ENCODE measurements at places on chromosomes 13 and 19. TPM values are rescaled to one million over a fixed set of nuclear protein-coding genes. Genes with fewer than 3 reads are reported as not detected.

NOTCH3 gene
- total RNA-seq, result 124 TPM

DNA sequence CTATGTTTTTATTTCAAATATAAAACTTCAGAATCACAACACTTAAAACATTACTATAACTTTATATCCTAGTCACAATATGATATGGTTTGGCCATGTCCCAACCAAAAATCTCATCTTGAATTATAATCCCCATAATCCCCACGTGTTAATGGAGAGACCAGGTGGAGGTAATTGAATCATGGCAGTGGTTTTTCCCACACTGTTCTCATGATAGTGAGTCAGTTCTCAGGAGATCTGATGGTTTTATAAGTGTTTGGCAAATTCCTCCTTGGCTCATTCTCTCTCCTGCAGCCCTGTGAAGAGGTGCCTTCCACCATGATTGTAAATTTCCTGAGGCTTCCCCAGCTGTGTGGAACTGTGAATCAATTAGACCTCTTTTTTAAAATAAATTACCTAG lies 307.6 kb downstream of the SPRY2 start:
- DNase-seq, result no peak

- DNase-seq, result no peak
Observed at GRCh38 chr13:101157261-101157660, 259.0 kb downstream of the NALCN start.

DNA sequence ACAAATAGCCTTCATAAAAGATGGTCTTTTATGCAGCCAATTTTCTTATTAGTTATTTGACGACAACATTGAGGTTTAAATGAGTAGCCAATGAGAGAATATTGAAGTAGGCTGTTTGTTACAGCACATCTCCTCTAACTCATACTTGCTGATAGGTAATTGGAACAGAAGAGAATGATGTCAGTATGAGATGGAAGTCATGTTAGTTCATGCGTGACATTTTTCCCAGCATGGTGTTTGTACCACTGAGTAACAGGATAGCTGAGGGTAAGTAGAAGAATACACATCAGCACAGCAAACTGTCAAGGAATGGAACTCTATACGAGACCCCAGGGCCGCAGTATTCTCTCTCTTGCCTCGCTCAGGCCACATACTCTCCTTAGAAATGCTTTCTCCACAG lies 37.2 kb downstream of the COL4A2 start:
- no peak for DNase-seq

- no peak for DNase-seq
Observed at GRCh38 chr19:40688987-40689338, 1.5 kb downstream of the NUMBL start.

DNA sequence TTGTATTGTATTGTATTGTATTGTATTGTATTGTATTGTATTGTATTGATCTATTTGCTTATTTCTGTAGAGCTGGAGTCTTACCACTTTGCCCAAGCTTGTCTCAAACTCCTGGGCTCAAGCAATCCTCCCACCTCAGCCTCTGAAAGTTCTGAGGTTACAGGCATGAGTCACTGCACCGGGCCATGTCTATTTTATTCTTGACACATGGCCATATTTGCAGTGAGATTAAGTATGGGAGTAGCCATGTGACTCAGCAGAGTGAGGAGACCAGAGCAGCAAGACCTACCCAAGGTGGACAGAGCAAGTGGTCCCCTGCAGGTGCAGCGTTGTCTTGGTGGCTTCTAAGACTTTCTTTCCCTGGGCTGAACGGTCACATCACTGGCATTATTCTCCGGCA lies 49.1 kb upstream of the UBAC2 start:
- DNase-seq, result no peak

KLC3 gene
- total RNA-seq, result not detected

SLC10A2 gene
- total RNA-seq, result not detected

DNA sequence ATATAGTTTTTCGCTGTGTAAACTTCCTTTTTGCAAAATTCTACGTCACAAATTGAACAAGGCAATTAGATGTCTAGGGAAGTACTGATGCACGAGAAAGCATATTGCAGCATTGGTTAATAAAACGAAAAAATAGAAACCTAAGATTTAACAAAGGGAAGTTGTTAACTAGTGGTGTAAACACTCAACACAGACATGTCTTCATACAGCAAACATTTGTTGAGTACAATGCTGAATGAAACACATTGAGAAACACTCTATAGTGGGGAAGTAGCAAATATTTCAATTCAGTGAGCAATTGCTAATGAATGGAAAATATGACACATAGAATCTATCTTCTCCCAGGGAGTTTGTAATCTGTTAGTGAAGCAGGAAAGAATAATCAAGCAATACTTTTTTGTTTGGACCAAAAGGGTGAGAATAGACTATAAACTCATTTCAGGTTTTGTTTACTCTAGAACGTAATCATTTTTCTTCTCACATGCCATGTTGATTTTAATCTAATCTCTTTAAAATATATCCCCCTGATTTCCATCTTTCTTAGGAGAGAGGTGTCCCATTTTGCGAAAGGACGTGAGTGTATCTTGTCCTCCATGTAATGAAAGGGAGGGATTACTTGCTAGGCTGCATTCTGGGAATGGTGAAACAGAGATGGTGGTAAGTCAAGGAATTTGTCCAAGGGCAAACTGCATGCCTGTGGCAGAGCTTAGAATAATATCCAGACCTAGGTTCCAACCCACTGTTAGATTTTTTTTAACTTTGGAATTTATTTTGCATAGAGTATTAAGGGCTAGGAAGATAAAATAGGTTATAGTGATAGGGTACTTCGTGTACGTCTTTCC lies 1.7 kb upstream of the ANKRD10 start:
- no peak for DNase-seq

ZNF534 gene
- total RNA-seq, result 2.3 TPM

IFNL1 gene
- not detected for total RNA-seq

- DNase-seq, result no peak
Observed at GRCh38 chr13:110443622-110444225, 117.8 kb downstream of the RAB20 start.

DNA sequence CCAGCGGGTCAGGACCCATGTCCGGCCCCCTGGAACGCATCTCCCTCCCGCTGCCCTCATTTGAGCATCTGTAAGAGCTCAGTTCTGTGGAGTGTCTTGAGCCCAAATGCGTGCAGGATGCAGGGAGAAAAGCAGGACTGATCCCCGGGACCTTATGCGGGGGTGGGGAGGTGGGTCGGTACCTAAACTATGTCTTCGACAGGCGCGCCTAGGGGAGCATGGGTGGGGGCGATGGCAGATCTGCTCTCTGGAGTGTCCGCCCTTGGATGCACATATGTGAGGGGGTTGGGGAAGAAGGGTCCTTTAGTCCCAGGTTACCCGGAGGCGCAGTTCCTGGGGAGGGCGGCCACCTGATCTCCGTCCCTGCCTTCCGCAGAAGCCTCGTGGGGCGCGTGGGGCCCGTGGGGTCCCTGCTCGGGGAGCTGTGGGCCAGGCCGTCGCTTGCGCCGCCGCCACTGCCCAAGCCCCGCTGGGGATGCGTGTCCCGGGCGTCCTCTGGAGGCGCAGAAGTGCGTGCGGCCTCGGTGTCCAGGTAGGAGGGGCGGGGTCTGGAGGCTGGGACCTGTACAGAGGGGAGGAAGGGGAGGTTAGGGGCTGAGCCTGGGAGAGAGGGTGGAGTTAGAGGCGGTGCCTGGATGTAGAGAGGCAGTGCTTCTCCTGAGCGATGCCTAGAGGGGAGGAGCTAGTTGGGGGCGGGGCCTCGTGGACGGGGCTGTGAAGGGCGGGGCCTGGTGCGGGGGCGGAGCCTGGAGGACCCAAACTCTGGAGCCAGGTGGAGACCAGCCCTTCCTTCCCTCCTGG lies 2.9 kb downstream of the CILP2 start:
- no peak for DNase-seq

DNA sequence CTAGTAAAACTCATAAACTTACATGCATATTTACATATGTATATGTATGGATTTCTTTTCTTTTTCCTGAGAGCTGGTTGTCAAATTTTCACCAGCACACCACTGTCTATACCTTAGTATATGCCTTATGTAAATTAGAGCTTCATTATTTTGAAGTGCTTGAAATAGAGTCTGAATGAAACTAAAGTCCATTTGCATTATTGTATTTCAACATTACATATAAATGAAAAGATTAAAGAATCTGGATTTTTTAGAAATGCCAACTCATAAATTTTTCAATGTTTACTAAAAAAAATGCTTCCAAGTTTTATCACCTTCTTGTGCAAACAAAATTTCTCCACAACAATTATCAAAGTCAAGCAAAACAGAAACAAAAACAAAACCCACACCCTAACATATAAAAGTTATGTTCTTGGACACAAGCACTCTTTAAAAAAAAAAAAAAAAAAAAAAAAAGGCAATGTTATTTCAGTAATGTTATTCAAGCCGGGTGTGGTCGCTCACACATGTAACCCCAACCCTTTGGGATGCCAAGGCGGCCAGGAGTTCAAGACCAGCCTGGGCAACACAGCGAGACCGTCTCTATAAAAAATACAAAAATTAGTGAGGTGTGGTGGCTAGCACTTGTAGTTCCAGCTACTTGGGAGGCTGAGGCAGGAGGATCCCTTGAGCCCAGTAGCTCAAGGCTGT lies 18.3 kb downstream of the MED26 start:
- DNase-seq, result no peak

TRPC4 gene
- 0.49 TPM for total RNA-seq

DNA sequence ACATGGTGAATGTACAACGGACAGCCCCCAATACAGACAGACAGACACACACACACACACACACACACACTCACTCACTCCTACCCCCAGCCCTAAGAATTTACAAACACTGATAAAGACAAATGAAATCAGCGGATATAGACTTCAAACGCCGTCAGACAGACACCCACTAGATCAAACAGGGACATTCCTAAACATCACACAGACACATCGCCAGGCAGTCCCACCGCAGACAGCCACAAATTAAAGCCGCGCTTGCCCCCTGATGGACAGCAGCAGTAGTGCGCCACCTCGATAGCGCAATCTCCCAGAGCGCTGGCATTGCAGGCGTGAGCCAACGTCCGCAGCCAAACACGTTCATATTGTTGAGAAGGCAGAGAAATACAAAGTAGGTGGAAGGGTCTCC lies 24.7 kb upstream of the ADGRE1 start:
- DNase-seq, result peak; percentile 87

GRCh38 chr19:2047449-2048103 lies 3.5 kb downstream of the MKNK2 start:
- peak; percentile 70 for DNase-seq

DNA sequence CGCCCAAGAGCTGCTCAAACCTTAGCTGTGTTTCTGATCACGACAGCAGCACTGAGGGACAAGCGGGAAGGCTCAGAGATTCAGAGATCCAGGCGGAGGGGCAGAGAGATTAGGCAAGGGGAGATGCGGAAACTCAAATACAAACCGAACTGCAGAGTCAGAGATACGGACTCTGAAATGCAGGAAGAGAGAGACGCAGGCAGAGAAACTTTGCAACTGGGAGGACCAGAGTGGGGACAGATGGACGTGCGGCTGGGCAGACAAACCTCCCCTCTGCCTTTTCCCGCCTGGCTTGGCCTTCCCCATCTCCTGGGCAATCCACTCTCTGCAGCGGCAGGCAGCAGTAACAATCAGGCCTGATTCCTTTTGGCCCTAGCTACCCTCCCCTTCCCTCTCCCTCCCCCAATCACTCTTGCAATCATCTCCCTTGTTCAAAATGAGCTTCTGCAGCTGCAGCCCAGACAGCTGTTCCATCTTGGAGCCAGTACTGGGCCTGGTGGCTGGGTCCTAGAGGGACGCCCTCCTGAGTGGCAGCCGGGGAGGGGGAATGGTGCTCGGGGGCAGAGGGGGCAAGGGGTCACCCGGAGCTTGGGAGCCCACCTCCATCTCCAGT lies 29.7 kb downstream of the OLFM2 start:
- no peak for DNase-seq

EBPL gene
- total RNA-seq, result 38.9 TPM

- DNase-seq, result no peak
Observed at GRCh38 chr19:50417111-50418081, 1.3 kb upstream of the SPIB start.

GRCh38 chr13:68378294-68378693 lies 1148.2 kb upstream of the PCDH9 start:
- no peak for DNase-seq

DNA sequence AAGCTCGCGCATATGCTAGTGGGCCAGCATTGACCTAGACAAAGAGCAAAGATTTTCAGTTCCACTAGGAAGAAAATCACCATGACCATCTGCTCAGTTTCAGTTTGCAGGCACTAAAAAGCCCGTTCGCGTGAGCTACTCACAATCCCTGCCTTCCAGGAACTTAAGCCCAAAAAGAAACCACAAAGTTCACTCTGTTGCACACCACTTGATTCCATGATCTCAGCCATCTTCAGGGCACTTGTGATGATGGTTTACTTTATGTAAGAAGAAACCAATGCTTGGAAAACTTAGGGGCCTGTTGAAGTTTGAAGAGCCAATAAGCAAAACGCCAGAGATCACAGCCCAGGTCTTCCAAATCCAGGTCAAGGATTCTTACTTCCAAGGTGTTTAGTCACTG lies 45.0 kb upstream of the SLC15A1 start:
- no peak for DNase-seq

ZNF473 gene
- total RNA-seq, result 9.0 TPM

- peak; percentile 88 for DNase-seq
Observed at GRCh38 chr19:12965017-12965811, 4.2 kb upstream of the DAND5 start.
